ENCODE measurements at places on chromosomes 6 and 20. TPM values are rescaled to one million over a fixed set of nuclear protein-coding genes. Genes with fewer than 3 reads are reported as not detected.

Gene ERVFRD-1
- 0.13 TPM for polyA plus RNA-seq

Gene PI3
- not detected for polyA plus RNA-seq

Gene GSTA1
- 1.5 TPM for polyA plus RNA-seq

Gene ZC2HC1B
- not detected for polyA plus RNA-seq

Gene SLA2
- 0.82 TPM for polyA plus RNA-seq

Gene KHDC1
- 8.6 TPM for polyA plus RNA-seq

Gene NCOA5
- 57.7 TPM for polyA plus RNA-seq

All from right renal cortex interstitium (tissue), 3 donors.